Thymus (tissue), 14 donors: ENCODE measurements at places on chromosomes 1 and 21.

GRCh38 chr1:111758373-111758772 is 2.7 kb downstream of the DDX20 start:
- no peak for DNase-seq

- DNase-seq, result no peak
Observed at GRCh38 chr1:173616859-173617258, 14.0 kb upstream of the SLC9C2 start.

GRCh38 chr21:38323721-38324531 is 67.1 kb downstream of the KCNJ15 start:
- DNase-seq, result no peak

DNA sequence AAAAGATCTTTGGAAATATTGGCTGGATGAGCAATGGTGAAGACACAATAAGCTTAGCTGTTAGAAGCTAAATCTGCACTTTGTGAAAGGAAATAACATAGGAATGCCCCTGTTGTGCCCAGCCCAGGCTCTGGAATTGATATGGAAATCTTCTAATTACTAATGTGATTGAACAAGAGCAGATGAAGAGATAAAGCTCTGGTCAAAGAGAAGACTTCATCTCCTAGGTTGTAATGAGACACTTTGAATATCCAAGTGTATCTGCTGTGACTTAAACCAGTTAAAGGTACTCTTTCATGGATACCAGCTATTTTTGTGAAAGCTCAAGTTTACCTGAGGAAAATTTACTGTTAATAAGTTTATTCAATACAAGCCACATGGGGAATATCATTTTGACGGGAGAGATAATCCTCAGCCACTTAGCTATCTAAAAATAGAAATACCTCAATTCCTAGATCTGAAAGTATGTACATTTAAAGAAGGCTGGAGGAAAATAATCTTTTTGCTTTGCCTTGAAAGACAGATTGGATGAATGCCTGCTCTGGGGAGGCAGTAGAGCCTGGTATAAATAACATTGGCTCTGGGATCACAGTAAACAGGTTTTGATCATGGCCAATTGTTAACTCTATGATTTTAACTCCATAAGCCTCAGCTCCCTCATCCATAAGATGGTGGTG is 494.0 kb upstream of the B3GALT2 start:
- no peak for DNase-seq

DNA sequence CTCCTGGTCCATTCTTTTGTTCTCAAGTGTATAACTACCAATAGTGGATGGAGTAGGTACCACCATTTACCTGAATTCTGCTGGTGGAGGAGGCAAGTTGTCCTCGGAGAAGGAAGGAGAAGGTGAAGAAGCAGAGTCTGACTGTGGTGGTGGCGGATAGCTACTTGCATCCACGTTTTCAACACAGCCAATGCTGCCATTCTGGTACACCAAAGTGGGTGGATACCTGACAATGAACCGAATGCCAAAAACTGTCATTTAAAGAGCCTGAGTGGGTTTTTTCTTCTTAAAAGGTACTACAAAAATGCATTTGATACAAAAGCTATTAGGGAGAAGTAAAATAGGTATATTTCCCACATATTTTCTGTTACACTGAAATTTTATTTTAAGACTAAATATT is 20.1 kb downstream of the GPR3 start:
- DNase-seq, result no peak

- no peak for DNase-seq
Observed at GRCh38 chr21:40139636-40140035, 272.4 kb downstream of the PCP4 start.

DNA sequence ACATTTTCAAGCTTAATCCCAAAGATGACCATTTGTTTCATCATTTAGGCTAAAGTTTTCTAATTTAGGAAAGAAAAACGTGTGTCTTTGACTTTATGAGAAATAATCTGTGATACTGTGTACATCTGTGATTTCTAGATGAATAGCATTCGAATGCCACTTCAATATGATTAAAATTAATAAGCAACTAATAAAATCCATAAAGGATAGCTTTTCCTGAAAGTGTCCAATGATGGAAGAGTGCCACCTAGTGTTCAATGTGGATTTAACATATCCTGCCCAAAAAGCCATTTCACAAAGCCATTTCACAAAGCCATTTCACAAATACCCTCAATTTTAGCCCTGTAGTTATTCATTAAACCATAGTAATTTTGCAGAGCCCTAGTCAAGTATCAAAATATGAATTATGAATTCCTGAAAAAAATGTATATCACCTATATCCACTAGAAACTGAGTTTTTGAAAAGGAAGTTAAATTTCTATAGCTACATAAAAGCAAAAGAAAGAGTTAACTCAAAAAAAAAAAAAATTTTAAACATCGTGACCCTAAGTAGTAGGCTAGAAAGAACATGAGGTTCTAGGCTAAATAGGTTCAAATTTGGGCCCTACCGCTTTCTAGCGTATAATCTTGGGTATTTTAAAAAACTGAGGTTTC is 19.1 kb downstream of the NME7 start:
- DNase-seq, result peak; percentile 55

GRCh38 chr1:32336963-32337675 is 1.1 kb upstream of the MARCKSL1 start:
- no peak for DNase-seq

GRCh38 chr1:222224636-222225315 is 323.1 kb downstream of the HHIPL2 start:
- no peak for DNase-seq

- DNase-seq, result no peak
Observed at GRCh38 chr1:95370691-95371562, 136.9 kb downstream of the RWDD3 start.

- DNase-seq, result no peak
Observed at GRCh38 chr1:209641832-209642172, 10.4 kb downstream of the LAMB3 start.

DNA sequence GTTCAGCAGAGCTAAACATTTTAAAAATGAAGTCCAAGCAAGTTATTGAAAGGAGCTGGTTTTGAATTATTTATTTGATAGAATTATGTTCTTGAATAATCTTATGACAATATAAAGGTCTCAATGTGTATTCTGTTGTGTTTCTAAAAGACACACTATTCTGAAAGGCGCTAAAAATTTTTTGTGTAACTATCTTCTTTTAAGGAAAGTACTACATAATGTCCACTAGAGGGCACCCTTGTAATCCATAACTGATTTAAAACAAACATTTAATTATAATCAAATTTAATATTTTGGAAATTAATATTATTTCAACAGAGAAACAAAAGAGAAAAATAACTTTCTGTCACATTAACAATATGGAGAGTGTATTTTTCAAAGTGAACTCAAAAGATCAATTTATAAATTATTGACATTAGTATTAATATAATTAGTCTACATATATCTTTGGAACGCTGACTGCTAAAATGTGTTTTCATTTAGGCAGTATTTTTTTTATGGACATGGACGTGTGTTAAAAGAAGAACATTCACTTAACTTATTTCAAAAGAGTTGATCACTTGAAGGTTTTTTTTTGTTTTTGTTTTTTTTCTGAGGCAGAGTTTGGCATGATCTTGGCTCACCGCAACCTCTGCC is 248.4 kb downstream of the DENND1B start:
- no peak for DNase-seq
